ENCODE measurements at places on chromosomes 2 and 18.

GRCh38 chr2:51068237-51068636 is 36.3 kb upstream of the NRXN1 start:
- no peak for DNase-seq

GRCh38 chr2:16487686-16488085 is 177.9 kb downstream of the CYRIA start:
- peak; percentile 21 for DNase-seq

DNA sequence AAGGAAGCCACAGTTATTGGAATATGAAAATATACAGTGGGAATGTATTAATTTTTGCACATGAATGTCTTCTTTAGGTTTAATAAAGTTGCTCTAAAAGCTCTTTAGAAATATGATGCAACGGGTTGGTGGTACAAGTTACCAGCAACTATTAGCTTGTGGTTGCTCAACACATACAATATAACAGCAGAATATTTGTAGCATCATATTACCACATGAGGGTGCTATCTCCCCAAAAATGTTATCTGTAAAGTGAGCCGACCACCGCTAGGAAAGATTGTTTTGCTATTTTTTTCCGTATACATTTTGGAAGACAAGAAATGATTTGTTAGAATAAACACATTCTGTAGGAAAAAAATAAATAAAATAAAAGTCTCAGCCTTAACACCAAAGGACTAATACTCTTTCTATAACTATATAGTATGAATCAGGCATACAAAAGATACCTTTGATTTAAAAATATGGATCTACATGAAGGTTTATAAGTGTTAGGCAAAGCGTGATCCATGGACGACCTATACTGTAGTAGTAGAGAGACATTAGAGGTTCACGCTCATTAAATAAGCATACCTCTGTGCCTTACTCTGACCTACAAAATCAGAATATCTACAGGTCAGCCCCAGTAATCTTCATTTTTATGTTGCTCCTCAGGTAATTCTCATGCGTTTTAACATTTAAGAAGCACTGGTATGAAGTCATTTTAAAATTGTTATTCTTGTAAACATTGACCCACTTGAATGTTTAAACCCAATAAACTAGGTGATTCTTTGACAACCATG is 1110.6 kb upstream of the ACVR2A start:
- DNase-seq, result peak; percentile 34

DNA sequence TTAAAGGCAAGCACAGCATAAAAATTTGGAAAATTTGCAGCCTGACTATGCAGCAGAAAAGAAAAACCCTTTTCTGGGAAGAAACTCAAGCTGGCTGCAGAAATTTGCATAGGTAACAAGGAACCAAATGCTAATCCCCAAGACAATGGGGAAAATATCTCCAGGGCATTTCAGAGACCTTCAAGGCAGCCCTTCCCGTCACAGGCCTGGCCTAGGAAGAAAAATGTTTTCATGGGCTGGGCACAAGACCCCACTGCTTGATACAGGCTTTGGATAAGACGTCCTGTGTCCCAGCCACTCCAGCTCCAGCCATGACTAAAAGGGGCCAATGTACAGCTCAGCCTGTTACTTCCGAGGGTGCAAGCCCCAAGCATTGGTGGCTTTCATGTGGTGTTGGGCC is 717.6 kb downstream of the TDRD15 start:
- DNase-seq, result no peak

GRCh38 chr2:8559805-8560204 is 122.1 kb upstream of the ID2 start:
- DNase-seq, result no peak

GRCh38 chr2:240913810-240914644 is 7.9 kb downstream of the CROCC2 start:
- no peak for DNase-seq

- DNase-seq, result no peak
These were observed 134.6 kb downstream of the CYP26B1 start for GRCh38 chr2:72012886-72013574.

GRCh38 chr18:8253944-8254343 is 355.3 kb upstream of the RAB12 start:
- DNase-seq, result no peak

- no peak for DNase-seq
These were observed 21.7 kb downstream of the AKAIN1 start for GRCh38 chr18:5175378-5175777.

GRCh38 chr2:214481204-214481603 is 70.3 kb downstream of the VWC2L start:
- peak; percentile 93 for DNase-seq

DNA sequence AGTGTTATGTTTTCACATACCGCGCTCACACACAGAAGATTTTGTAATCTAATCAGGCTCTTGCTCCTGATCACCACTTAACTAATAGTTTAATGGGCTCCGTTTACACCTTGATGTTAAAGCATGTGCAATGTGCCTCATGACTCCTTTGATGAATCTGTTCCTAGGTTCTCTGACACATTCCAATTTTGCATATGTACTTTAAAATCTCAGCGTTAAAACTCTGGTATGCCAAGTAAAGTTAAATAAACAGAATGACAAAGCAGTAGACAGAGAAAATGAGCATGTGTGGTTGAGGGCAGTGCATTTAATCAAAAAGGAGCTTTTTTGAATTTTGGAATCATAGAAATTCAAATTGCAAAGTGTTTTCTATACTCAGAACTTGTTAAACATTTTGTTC is 96.4 kb downstream of the TCF4 start:
- no peak for DNase-seq

GRCh38 chr2:100235581-100235980 is 86.7 kb downstream of the LONRF2 start:
- no peak for DNase-seq

GRCh38 chr2:46841621-46842020 is 74.0 kb downstream of the MCFD2 start:
- no peak for DNase-seq

- no peak for DNase-seq
These were observed 30.2 kb downstream of the SMAD7 start for GRCh38 chr18:48920408-48921038.

DNA sequence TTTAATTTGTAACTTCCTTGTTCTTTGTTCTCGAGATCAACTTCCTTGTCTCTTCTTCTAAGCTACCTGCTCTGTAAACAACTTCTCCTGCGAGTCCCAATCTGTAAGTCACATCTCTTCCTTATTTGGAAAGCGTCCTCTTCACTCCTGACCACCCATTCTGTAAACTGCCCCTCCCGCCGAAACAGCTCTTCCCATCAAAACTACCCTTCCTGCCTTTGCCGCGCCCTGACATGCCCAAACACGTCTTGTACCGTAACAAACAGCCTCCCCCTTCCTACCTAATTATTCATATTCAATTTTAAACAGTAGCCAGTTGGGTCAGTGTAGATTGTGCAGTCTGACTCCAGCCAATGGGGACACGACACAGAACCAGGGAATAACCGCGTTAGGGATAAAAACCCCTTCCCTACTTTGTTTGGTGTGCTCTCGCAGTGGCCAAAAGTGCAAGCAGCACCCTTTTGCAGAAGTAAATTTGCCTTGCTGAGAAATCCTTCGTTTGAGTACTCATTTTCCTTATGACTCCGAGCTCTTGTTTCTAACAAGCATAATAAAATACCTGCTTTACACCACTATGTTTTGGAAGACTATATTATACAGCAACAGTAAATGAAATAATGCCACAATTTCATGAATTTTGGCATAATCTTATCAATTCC is 39.8 kb downstream of the PIAS2 start:
- no peak for DNase-seq

DNA sequence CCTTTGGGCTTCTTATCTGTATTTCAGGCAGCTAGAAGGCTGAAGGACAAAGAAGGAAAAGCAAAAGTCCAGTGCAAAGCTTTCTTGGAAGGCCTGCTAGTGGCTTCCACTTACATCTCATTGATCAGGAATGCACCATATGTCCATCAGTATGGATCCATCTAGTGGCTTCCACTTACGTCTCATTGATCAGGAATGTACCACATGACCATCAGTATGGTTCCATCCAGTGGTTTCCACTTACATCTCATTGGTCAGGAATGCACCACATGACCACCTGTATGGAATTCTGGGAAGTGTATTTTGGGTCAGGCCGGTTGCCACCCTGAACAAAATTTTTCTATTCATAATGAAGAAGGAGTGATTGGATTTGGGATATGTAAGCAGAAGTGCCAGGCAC is 70.6 kb downstream of the LYPD6 start:
- no peak for DNase-seq

GRCh38 chr2:187549193-187549592 is 5.0 kb downstream of the TFPI start:
- no peak for DNase-seq

DNA sequence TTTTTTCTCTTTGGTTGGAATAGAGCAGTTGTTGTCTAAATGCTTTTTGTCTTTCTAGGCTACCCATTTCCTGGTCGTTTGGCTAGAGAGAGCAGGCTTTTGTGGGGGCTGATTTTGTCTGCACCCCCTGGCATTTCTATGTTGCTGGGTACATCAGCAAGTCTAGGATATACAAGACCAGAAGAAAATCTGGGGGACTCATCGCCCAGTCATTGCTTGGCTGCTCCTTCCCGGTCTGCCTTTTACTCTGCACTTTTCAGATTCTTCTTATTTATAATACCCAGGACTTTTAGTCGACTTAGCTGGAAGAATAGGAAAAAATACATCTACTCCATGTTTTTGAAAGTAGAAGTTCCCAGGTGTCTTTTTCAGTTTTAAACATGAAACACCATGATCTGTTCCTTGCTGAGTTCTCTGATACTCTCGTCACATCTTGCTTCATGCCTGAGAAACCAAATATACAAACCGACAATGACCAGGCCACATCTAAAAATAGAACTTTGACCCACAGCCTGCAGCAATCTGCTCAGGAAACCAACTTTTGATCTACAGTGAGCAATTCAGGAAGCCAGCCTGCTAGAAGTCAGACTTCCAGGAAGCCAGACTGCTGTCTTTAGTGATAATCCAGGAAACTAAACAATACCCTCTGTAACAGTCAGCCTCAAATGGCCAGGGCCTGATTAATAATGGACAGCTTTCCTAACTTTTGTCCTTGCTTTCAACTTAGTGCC is 163.8 kb upstream of the MEX3C start:
- peak; percentile 10 for DNase-seq

DNA sequence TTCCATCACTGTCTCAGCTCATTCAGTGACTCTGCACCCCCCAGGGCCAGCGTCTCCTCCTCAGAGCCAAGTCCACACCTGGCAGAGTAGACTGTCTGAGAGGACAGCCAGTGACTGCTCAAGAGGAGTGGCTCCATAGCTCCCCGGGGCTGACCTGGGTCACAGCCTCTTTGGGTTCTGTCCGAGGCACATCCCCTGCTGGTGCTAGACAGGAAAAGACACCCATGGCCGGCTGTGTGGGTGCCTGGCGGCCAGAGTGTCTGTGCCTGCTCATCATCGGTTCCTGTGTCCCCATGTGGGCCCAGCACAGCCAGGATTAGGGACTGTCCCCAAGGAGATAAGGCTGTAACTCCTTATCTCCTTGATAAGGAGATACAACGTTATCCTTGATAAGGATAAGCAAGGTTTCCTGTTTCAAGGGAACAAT is 3.5 kb upstream of the CROCC2 start:
- DNase-seq, result no peak

GRCh38 chr2:70831861-70832260 is 3.8 kb downstream of the CD207 start:
- no peak for DNase-seq

DNA sequence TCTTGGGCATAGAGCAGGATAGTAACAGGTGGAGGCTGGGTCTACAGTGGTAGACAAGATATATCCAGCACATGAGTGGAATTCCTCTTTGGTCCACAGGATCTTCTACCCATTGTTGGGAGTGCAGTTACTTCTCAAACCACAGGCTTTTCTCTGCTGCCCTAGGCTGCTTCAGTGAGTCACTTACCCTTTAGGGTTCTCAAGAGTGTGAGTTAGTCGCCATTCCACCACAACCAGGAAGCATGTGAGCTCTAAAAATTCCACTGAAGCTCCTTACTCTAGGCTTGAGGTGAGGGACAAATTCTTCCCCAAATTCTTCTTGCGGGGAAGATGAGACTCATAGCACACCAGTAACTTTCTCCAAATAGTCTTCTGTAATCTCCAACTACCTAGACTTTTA is 189.4 kb downstream of the PLCL1 start:
- no peak for DNase-seq

DNA sequence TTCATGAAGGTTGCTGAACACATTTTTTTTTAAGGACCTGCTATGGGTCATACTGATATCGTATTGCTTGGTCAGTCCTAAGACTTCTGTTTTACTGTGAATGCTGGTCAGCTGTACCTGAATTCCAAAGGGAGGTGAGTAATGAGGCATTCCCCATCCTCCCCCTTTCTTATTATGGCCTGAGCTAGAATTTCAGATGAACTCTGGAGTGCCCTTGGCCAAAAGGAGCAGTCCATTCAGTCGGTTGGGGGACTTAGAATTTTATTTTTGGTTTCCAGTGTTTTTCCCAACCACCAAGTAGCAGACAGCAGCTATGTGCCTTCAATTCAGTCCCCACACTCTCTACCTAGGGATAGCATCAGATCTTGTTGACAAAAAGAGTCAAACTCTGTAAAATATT is 26.9 kb upstream of the PDCL3 start:
- DNase-seq, result no peak

GRCh38 chr2:236161531-236161930 is 6.7 kb downstream of the GBX2 start:
- DNase-seq, result no peak

GRCh38 chr2:8580316-8581233 is 101.3 kb upstream of the ID2 start:
- no peak for DNase-seq

GRCh38 chr2:35973132-35973736 is 382.3 kb upstream of the CRIM1 start:
- no peak for DNase-seq

DNA sequence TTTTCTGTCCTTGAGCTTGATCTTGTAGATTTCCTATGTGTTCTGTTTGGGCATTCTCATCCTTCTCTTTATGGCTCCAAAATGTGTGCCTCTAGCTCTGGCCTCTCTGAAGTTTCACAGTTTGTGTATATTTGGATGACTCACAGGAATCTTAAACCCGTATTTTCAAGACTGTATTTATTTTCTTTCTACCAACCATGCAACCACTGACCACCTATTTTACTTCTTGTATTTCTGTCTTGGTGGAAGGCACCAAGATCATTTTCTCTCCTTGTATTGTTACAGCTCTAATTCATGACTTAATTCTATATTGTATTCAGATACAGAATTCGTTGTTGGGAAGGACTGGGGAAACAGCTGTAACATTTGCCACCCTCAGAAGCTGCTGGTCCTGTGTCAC is 39.5 kb downstream of the ACSL3 start:
- DNase-seq, result no peak

DNA sequence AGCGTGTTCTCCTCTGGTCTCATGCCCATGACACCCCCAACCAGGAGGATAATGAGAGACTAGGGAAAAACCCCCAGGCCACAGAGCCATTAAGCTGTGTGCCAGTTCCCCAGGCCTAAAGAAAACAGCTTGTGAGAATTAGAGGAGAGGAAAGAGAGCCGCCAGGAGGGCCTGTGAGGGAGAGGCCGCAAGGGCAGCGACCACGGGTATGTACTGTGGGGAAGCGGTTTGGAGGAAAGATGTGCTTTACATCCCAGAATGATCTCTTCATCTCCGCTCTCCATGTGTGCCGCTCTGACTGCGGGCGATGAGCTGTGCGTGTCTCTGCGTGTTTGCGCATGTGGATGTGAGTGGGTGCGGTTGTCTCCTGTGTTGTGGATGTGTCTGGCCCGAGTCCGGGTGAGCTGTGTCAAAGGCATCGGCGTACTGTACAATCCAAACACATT is 82.9 kb downstream of the DYSF start:
- no peak for DNase-seq

GRCh38 chr2:11237122-11237521 is 81.9 kb downstream of the SLC66A3 start:
- no peak for DNase-seq
